Cardiac muscle cell (in vitro differentiated cells and primary cell): ENCODE measurements at places on chromosomes 6 and 20. TPM values are rescaled to one million over a fixed set of nuclear protein-coding genes. Genes with fewer than 3 reads are reported as not detected.

GRCh38 chr6:43621078-43621835 lies 7.8 kb downstream of the GTPBP2 start:
- H3K27me3 ChIP-seq = no peaks in the 10 kb centered on the region
- H3K36me3 ChIP-seq = peaks cover 44% of the 10 kb centered on the region
- H3K4me3 ChIP-seq = no peak overlapping the region
- no peak for DNase-seq

The BNIP5 gene
- 0.12 TPM in 1 of 2 replicates, not detected in the other for total RNA-seq

DNA sequence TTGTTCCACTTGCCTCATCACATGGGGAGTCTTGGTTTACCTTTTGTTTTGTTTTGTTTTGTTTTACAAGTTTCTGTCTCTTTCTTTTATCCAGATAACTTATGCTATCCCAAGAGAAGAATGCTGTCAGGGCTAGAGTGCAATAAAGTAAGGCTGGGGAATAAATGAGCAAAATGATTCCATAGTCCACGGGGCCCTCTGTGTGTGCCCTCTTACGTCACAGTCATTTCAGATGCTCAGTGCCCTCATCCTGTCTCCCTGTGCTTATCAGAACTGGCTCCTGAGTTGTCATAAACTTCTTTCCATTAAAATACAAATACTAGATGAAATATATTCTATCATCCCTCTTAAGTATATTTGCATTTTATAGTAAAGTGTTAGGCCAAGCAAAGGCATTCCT lies 30.8 kb upstream of the ENPP1 start:
- no peaks in the 10 kb centered on the region for H3K4me1 ChIP-seq
- no peak overlapping the region for H3K27ac ChIP-seq
- no peaks in the 10 kb centered on the region for H3K36me3 ChIP-seq
- no peak overlapping the region for H3K4me3 ChIP-seq
- no peak for DNase-seq

DNA sequence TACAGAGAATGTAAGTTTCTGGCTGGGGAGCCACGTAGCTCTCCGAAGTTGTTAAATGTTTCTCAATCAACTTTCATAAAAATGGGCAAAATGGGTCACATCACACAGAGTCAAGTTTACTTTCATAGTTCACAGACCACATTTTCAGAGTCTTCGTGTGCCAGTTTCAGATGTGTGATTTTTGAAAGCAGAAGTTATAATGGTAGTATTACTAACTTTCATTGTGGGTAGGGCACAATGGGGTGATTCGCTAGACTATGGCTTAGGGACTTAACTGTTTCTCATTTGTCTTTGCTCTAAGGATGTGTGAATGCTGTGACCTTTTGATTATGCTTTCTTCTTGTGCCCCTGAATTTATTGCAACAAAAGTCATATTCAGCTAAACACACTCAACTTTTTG lies 109.0 kb upstream of the SUPT3H start:
- no peaks in the 10 kb centered on the region for H3K4me1 ChIP-seq
- no peaks in the 10 kb centered on the region for H3K27me3 ChIP-seq
- H3K27ac ChIP-seq = no peak overlapping the region

GRCh38 chr20:53914781-53915445 lies 155.5 kb downstream of the BCAS1 start:
- peak overlapping the region; percentile 61 for H3K4me3 ChIP-seq
- no peak for DNase-seq
- H3K27me3 ChIP-seq = no peaks in the 10 kb centered on the region
- H3K27ac ChIP-seq = peak overlapping the region; percentile 10

- H3K27ac ChIP-seq = no peak overlapping the region
- DNase-seq = peak; percentile 30
- no peak overlapping the region for H3K4me3 ChIP-seq
Observed at GRCh38 chr6:53070806-53071205, 5.6 kb downstream of the FBXO9 start.

DNA sequence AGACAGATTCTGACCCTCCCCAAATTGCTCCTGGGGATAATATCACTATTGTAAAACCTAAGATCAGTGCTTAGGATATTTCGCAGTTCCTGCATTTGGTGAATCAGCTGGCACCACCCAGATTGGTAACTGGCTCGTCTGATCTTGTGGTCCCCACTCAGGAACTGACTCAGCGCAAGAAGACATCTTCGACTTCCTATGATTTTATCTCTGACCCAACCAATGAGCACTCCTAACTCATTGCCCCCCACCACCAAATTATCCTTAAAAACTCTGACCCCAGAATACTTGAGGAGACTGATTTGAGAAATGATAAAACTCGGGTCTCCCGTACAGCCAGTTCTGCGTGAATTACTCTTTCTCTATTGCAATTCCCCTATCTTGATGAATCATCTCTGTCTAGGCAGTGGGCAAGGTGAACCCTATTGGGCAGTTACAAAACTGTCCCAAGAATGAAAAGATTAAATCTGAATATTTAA lies 55.7 kb upstream of the PRND start:
- H3K4me3 ChIP-seq = no peak overlapping the region
- H3K36me3 ChIP-seq = no peaks in the 10 kb centered on the region
- H3K4me1 ChIP-seq = peaks cover 19% of the 10 kb centered on the region
- peak; percentile 59 for DNase-seq
- no peaks in the 10 kb centered on the region for H3K27me3 ChIP-seq
- no peak overlapping the region for H3K27ac ChIP-seq

GRCh38 chr6:116015561-116015960 lies 45.1 kb downstream of the FRK start:
- H3K4me1 ChIP-seq = peaks cover 3% of the 10 kb centered on the region
- no peak overlapping the region for H3K27ac ChIP-seq
- no peaks in the 10 kb centered on the region for H3K36me3 ChIP-seq
- DNase-seq = no peak

DNA sequence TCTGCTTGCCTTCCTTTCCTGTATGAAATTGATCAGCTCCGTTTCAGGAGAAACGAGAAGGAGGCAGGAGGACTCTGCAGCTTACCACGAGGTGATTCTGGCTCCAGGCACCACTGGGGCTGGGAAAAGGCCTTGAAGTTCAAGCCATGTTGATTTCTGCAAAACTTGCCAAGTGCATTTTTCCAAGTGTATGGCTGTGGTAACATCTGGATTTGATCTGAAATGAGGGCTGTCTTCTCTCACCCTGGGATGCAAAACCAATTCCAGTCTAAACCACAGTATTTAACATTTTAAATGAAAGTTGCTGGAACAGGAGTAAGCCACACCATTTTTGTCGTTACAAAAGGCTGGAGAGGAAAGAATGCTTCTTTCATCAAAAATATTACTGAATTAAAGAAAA lies 36.1 kb upstream of the FAM210B start:
- H3K4me1 ChIP-seq = no peaks in the 10 kb centered on the region
- H3K27me3 ChIP-seq = no peaks in the 10 kb centered on the region
- no peaks in the 10 kb centered on the region for H3K36me3 ChIP-seq
- DNase-seq = no peak
- no peak overlapping the region for H3K27ac ChIP-seq

The COL9A3 gene
- 7.9 and 10.3 TPM in 2 replicates for total RNA-seq

- H3K4me1 ChIP-seq = peaks cover 7% of the 10 kb centered on the region
Observed at GRCh38 chr6:97586344-97586743, 303.3 kb upstream of the MMS22L start.

DNA sequence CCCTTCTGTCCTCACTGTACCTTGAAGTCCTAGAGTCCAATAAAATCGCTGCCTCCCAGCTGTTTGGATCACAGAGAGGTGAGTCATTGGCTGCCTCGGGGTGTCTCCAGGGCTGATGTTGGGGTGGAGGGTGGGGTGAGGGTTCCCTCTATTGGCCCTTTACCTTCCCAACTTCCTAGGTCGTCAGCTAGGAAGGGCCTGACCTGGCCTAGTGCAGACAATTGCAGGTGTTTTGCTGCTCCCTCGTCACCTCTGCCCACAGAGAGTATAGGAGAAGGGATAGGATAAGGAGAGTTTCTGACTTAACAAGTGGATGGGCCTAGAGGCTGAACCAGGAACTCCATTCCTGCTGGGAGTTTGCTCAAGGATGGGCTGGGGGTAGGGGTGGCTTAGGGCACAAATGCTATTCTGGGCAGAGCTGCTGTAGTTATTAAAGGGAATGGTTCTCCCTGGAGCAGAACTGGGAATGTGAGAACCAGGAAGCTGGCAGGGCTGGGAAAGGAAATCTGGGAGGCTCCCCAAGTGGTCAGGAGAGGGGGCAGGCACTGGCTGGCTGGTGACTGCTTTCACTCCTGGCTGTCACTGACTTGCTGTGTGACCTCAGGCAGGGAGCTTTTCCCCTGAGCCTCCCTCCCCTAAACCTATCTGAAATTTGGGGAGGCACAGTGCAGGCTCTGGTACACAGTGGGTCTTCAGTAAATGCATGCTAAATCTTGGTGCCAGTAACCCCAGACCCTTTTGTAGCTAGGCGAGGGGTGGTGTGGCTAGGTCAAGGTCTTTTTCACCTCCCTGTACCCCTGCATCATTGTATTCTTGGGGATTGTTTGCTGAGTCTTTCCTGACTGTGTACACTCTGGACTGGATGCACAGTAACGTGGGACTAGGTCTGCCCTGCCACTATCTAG lies 1.5 kb downstream of the TP53INP2 start:
- H3K36me3 ChIP-seq = no peaks in the 10 kb centered on the region
- peak; percentile 27 for DNase-seq
- H3K4me3 ChIP-seq = peak overlapping the region; percentile 70
- peaks cover 14% of the 10 kb centered on the region for H3K4me1 ChIP-seq
- peak overlapping the region; percentile 22 for H3K27ac ChIP-seq

- no peak overlapping the region for H3K27ac ChIP-seq
- no peak overlapping the region for H3K4me3 ChIP-seq
- DNase-seq = no peak
- no peaks in the 10 kb centered on the region for H3K4me1 ChIP-seq
- no peaks in the 10 kb centered on the region for H3K36me3 ChIP-seq
- no peaks in the 10 kb centered on the region for H3K27me3 ChIP-seq
Observed at GRCh38 chr6:143125455-143125854, 64.8 kb downstream of the AIG1 start.

DNA sequence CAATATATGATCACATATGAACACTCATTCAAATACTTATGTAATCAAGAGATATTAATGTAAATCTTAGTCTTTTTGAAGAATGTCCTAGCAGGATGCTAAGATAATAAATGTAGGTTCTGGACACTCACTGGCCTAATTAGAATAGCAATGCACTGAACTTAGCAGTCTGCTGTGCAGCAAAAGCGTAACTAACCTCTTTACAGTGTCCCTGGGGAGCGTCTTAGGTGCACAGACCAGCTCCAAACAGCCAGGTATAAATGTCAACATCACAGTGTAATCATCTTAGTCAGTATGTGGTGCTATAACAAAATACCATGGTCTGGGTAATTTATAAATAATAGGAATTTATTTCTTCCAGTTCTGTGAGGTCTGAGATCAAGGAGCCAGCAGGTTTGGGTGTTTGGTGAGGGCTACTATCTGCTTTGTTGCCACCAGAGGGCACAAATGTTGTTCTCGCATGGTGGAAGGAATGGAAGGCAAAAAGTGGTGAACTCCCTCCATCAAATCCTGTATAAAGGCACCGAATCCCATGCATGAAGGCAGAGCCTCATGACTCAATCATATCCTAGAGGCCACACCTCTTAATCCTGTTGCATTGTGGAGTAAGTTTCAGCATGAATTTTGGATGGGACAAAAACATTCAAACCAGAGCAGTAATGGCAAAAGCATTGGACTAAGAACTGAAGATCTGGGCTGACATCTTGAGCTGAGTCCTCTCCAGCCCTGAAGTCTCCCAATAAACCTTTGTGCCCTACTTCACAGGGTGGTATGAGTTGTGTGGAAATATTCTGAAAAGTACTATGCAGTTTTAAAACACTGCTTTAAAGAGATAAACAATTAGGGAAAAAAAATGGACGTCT lies 41.8 kb upstream of the FOXO3 start:
- H3K36me3 ChIP-seq = peaks cover 4% of the 10 kb centered on the region
- peak; percentile 40 for DNase-seq
- no peaks in the 10 kb centered on the region for H3K4me1 ChIP-seq
- no peak overlapping the region for H3K27ac ChIP-seq
- no peak overlapping the region for H3K4me3 ChIP-seq

The MUC21 gene
- not detected in 2 replicates for total RNA-seq

The IMPG1 gene
- 0.71 and 0.74 TPM in 2 replicates for total RNA-seq

- peaks cover 17% of the 10 kb centered on the region for H3K4me1 ChIP-seq
- no peaks in the 10 kb centered on the region for H3K36me3 ChIP-seq
- H3K27ac ChIP-seq = no peak overlapping the region
Observed at GRCh38 chr20:64083378-64083803, 807 bp downstream of the LKAAEAR1 start.

The C6orf136 gene
- total RNA-seq = 27.5 and 28.5 TPM in 2 replicates

The PHACTR2 gene
- total RNA-seq = 31.7 and 52.3 TPM in 2 replicates

GRCh38 chr20:19588241-19588640 lies 169.8 kb upstream of the RIN2 start:
- H3K27me3 ChIP-seq = no peaks in the 10 kb centered on the region
- no peaks in the 10 kb centered on the region for H3K36me3 ChIP-seq
- no peaks in the 10 kb centered on the region for H3K4me1 ChIP-seq
- no peak overlapping the region for H3K4me3 ChIP-seq
- H3K27ac ChIP-seq = no peak overlapping the region
- DNase-seq = no peak

The DNPH1 gene
- 111 and 176 TPM in 2 replicates for total RNA-seq

DNA sequence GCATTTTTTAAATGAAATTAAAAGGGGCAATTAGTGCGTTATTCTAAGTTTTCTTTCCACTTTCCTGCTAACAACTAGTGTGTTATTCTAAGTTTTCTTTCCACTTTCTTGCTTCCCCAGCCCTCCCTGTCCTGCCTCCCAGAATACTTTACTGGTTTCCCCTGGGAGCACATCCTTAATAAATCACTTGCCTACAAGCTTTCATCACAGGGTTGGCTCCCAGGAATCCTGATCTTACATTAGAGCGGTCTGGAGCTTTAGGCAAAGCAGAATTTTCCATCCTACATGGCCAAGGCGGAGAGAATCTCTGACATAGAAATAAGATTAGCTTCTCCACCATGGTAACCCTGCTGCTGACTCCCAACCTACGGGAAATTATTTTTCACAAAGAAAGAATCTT lies 150.4 kb downstream of the BFSP1 start:
- H3K27ac ChIP-seq = no peak overlapping the region
- no peak overlapping the region for H3K4me3 ChIP-seq
- H3K4me1 ChIP-seq = no peaks in the 10 kb centered on the region
